ENCODE measurements at places on chromosomes 3 and 15. TPM values are rescaled to one million over a fixed set of nuclear protein-coding genes. Genes with fewer than 3 reads are reported as not detected.
A peak's percentile ranks its signal among the peaks of the same experiment; 100 is the strongest.

IQCF6 gene
- total RNA-seq: not detected

LSAMP gene
- total RNA-seq: not detected

SLC12A8 gene
- total RNA-seq: 1.1 TPM

CPEB1 gene
- total RNA-seq: not detected

SLTM gene
- total RNA-seq: 127 TPM

IL20RB gene
- 1.5 TPM for total RNA-seq

ONECUT1 gene
- total RNA-seq: not detected

ST8SIA2 gene
- total RNA-seq: not detected

SPESP1 gene
- 0.51 TPM for total RNA-seq

SH3GL3 gene
- not detected for total RNA-seq

RTP3 gene
- not detected for total RNA-seq

ZNF660 gene
- 0.30 TPM for total RNA-seq

C15orf62 gene
- total RNA-seq: 0.51 TPM

FHIT gene
- 23.8 TPM for total RNA-seq

AHSG gene
- not detected for total RNA-seq

ADPRH gene
- total RNA-seq: 4.2 TPM

GOLGA6D gene
- total RNA-seq: not detected

PLA2G4D gene
- not detected for total RNA-seq

GRCh38 chr3:10471054-10471688 lies 34.2 kb downstream of the ATP2B2 start:
- H3K27me3 ChIP-seq: peaks cover 15% of the 10 kb centered on the region
- no peaks in the 10 kb centered on the region for H3K36me3 ChIP-seq
- peaks cover 4% of the 10 kb centered on the region for H3K4me1 ChIP-seq
- peak overlapping the region; percentile 4 for H3K27ac ChIP-seq
- no peak overlapping the region for H3K4me3 ChIP-seq

- no peak overlapping the region for H3K4me3 ChIP-seq
- H3K36me3 ChIP-seq: peaks cover 26% of the 10 kb centered on the region
- no peak overlapping the region for H3K27ac ChIP-seq
- no peaks in the 10 kb centered on the region for H3K27me3 ChIP-seq
- DNase-seq: no peak
Observed at GRCh38 chr3:156535798-156536197, 19.1 kb downstream of the SSR3 start.

- no peaks in the 10 kb centered on the region for H3K27me3 ChIP-seq
- H3K4me1 ChIP-seq: peaks cover 10% of the 10 kb centered on the region
- H3K27ac ChIP-seq: no peak overlapping the region
- peaks cover 56% of the 10 kb centered on the region for H3K36me3 ChIP-seq
Observed at GRCh38 chr3:196778755-196779154, 39.1 kb downstream of the PAK2 start.

DNA sequence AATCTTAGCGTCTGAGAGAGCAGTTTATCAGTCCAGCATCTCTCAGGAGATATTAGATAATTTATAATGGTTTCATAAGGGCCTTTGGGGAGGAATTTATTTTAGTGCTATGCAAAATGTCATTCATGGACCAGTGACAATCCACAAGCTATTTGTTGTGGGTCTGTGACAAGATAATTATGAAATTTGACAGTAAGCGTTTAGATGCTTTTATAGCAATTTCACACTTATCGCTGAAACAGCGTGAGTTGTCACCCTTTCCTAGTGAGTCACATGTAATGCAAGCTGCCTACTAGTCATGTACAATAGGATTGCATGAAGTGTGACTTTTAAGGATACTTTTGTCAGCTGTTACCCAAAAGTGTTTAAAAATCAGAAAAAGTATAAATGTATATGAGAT lies 315.6 kb upstream of the THBS1 start:
- no peaks in the 10 kb centered on the region for H3K36me3 ChIP-seq
- DNase-seq: no peak
- peaks cover 11% of the 10 kb centered on the region for H3K27me3 ChIP-seq
- no peak overlapping the region for H3K4me3 ChIP-seq

GRCh38 chr3:170033489-170033888 lies 4.3 kb upstream of the GPR160 start:
- DNase-seq: peak; percentile 87
- peak overlapping the region; percentile 57 for H3K27ac ChIP-seq
- H3K4me3 ChIP-seq: peak overlapping the region; percentile 62
- H3K36me3 ChIP-seq: peaks cover 2% of the 10 kb centered on the region
- H3K4me1 ChIP-seq: peaks cover 19% of the 10 kb centered on the region

GRCh38 chr3:195907684-195907933 lies 742 bp downstream of the TNK2 start:
- H3K4me3 ChIP-seq: peak overlapping the region; percentile 90
- H3K27me3 ChIP-seq: no peaks in the 10 kb centered on the region
- DNase-seq: no peak
- H3K4me1 ChIP-seq: peaks cover 44% of the 10 kb centered on the region
- H3K36me3 ChIP-seq: peaks cover 18% of the 10 kb centered on the region
- H3K27ac ChIP-seq: peak overlapping the region; percentile 97

- DNase-seq: no peak
- H3K27ac ChIP-seq: no peak overlapping the region
- no peaks in the 10 kb centered on the region for H3K27me3 ChIP-seq
- H3K36me3 ChIP-seq: no peaks in the 10 kb centered on the region
- H3K4me1 ChIP-seq: no peaks in the 10 kb centered on the region
Observed at GRCh38 chr3:65268426-65268825, 580.6 kb upstream of the ADAMTS9 start.

GRCh38 chr15:94298364-94298763 lies 67.0 kb downstream of the MCTP2 start:
- peaks cover 64% of the 10 kb centered on the region for H3K4me1 ChIP-seq
- peaks cover 53% of the 10 kb centered on the region for H3K36me3 ChIP-seq
- H3K27ac ChIP-seq: peak overlapping the region; percentile 79
- DNase-seq: peak; percentile 54

- no peak overlapping the region for H3K4me3 ChIP-seq
- H3K36me3 ChIP-seq: peaks cover 46% of the 10 kb centered on the region
- H3K27ac ChIP-seq: no peak overlapping the region
- DNase-seq: no peak
Observed at GRCh38 chr3:42632146-42632545, 21.4 kb upstream of the ZBTB47 start.

- H3K4me1 ChIP-seq: peaks cover 12% of the 10 kb centered on the region
- peak overlapping the region; percentile 42 for H3K4me3 ChIP-seq
- H3K36me3 ChIP-seq: no peaks in the 10 kb centered on the region
- no peak overlapping the region for H3K27ac ChIP-seq
- H3K27me3 ChIP-seq: peaks cover 73% of the 10 kb centered on the region
Observed at GRCh38 chr3:45225465-45226205, 452 bp downstream of the TMEM158 start.

DNA sequence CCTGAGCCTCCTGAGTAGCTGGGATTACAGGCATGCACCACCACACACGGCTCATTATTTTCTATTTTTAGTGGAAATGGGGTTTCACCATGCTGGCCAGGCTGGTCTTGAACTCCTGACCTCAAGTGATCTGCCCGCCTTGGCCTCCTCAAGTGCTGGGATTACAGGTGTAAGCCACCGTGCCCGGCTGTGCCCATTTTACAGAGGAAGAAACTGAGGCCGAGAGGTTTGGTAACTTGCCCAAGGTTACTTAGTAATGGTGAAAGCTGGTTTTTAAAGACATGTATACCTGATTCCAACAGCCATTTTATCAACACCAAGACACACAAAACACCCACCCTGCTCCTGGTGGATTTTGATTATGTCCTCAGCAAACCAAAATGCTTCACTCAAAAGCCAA lies 128.7 kb downstream of the SNRK start:
- no peak for DNase-seq
- H3K4me3 ChIP-seq: no peak overlapping the region
- no peaks in the 10 kb centered on the region for H3K36me3 ChIP-seq
- H3K4me1 ChIP-seq: peaks cover 10% of the 10 kb centered on the region

DNA sequence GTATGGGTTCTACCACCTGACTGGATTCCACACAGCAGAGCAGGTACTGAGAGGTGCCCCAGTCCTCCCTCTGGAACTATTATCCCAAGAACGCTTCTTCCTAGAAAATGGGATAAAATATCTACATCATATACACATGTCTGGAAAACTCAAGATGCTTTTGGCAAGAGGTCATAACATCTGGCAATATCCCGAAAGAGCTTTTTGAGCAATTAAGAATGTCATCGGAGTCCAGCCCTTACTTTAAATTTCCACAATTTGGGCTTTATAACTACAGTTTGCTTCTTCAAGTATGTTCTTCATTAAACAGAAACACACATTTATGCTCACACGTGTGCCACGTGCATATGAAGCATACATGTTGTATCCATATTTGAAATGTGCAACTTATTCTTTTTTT lies 365.9 kb upstream of the THBS1 start:
- DNase-seq: no peak
- no peaks in the 10 kb centered on the region for H3K36me3 ChIP-seq
- no peak overlapping the region for H3K4me3 ChIP-seq
- no peaks in the 10 kb centered on the region for H3K4me1 ChIP-seq

- H3K36me3 ChIP-seq: no peaks in the 10 kb centered on the region
- no peak for DNase-seq
- no peak overlapping the region for H3K4me3 ChIP-seq
- no peak overlapping the region for H3K27ac ChIP-seq
- peaks cover 2% of the 10 kb centered on the region for H3K4me1 ChIP-seq
- peaks cover 18% of the 10 kb centered on the region for H3K27me3 ChIP-seq
Observed at GRCh38 chr3:170443457-170443856, 24.8 kb downstream of the CLDN11 start.

- peaks cover 12% of the 10 kb centered on the region for H3K27me3 ChIP-seq
- no peak overlapping the region for H3K4me3 ChIP-seq
- H3K36me3 ChIP-seq: no peaks in the 10 kb centered on the region
- no peak for DNase-seq
Observed at GRCh38 chr15:31300208-31300661, 26.4 kb upstream of the KLF13 start.

GRCh38 chr3:143224716-143225115 lies 105.1 kb downstream of the CHST2 start:
- no peaks in the 10 kb centered on the region for H3K36me3 ChIP-seq
- no peak overlapping the region for H3K27ac ChIP-seq
- no peaks in the 10 kb centered on the region for H3K4me1 ChIP-seq
- no peaks in the 10 kb centered on the region for H3K27me3 ChIP-seq
- no peak overlapping the region for H3K4me3 ChIP-seq

DNA sequence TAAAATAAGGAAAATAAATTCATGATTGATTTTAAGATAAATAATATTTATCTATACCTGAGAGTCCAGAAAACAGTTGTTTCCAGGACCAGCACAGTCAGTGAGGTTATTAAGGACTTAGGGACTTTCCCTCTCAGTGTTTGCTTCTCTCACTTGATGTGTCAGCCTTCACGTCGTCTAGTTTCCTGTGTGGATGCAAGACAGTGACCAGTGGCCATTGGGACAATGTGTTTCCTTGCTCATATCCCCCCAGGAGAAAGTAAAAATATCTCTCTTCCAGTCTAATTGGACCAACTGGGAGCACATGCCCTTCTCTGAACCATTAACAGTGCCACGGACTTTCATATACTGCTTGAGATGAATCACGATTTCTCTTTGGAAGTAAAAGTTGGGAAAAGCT lies 157.8 kb upstream of the CTNNB1 start:
- no peak overlapping the region for H3K27ac ChIP-seq
- DNase-seq: no peak
- H3K4me3 ChIP-seq: no peak overlapping the region
- no peaks in the 10 kb centered on the region for H3K4me1 ChIP-seq
- H3K27me3 ChIP-seq: peaks cover 4% of the 10 kb centered on the region
- H3K36me3 ChIP-seq: no peaks in the 10 kb centered on the region

DNA sequence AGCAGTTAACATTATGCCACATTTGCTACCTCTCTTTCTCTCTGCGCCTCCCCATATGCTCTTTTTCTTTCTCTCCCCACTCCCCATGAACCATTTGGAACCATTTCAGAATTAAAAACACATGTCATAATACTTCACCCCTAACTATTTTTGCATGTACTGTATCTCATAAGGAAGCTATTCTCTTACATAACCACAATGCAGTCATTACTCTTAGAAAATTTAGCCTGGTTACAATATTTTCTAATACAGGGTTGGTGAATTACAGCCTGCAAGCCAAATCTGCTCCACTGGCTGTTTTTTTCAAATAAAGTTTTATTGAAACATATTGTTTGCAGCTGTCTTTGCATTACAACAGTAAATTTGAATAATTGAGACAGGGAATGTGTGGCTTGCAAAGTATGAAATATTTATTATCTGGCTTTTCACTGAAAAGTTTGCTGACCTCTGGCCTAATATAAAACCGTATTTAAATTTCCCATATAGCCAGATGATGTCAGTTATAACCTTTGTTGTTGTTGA lies 62.8 kb downstream of the SGO1 start:
- H3K4me3 ChIP-seq: no peak overlapping the region
- no peaks in the 10 kb centered on the region for H3K27me3 ChIP-seq
- DNase-seq: no peak
- no peak overlapping the region for H3K27ac ChIP-seq

GRCh38 chr3:23743141-23743784 lies 62.5 kb upstream of the UBE2E1 start:
- DNase-seq: no peak
- peaks cover 10% of the 10 kb centered on the region for H3K4me1 ChIP-seq
- H3K27ac ChIP-seq: no peak overlapping the region
- H3K27me3 ChIP-seq: peaks cover 17% of the 10 kb centered on the region
- no peaks in the 10 kb centered on the region for H3K36me3 ChIP-seq

DNA sequence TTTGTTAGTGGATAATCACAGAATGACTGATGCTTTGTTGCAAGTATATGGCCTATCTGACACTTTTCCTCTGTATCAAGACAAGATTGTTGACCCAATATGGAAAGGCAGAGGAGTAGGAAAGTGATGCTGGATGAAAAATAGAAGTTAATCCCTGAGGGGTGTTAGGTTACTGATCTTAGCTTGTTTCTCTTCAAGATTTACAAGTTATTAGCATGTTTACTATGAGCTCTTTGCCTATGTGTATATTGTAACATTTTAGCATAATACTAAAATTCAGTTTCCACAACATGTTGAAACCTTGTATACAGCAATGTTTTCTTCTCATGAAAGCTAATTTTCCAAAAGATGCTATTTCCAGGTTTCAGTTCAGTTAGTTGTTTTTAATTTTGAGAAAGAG lies 120.4 kb upstream of the CCNL1 start:
- no peak overlapping the region for H3K27ac ChIP-seq
- no peak for DNase-seq
- H3K36me3 ChIP-seq: no peaks in the 10 kb centered on the region
- H3K4me3 ChIP-seq: no peak overlapping the region
- peaks cover 2% of the 10 kb centered on the region for H3K27me3 ChIP-seq
- H3K4me1 ChIP-seq: no peaks in the 10 kb centered on the region

DNA sequence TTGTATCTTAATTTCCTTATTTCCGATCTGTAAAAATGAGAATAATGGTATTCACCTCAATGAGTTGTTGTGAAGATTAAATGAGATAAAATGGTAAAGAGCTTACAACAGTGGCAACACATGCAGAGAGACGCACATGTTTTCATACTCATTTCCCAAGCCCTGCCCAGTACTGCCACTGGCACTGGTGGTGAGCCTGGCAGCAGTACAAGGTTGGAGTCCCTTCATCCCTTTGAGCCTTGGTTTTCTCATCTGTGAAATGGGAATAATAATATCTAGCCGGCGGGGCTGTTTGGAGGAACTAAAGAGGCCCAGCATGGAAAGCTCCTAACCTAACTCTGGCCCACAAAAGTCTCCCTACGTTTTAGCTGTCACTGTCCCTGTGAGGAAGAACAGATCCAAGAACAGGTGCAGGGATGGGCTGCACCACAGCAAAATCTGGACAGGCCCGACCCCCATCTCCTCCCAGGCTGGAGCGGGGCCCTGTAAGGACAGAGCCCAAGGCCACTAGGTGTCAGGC lies 866 bp upstream of the CD276 start:
- H3K27ac ChIP-seq: peak overlapping the region; percentile 82
- H3K4me1 ChIP-seq: peaks cover 25% of the 10 kb centered on the region
- peak overlapping the region; percentile 84 for H3K4me3 ChIP-seq
- peaks cover 55% of the 10 kb centered on the region for H3K27me3 ChIP-seq
- no peak for DNase-seq
- no peaks in the 10 kb centered on the region for H3K36me3 ChIP-seq

GRCh38 chr15:66705277-66706146 lies 3.5 kb downstream of the SMAD6 start:
- peaks cover 1% of the 10 kb centered on the region for H3K36me3 ChIP-seq
- peaks cover 14% of the 10 kb centered on the region for H3K4me1 ChIP-seq
